ENCODE measurements at places on chromosomes 12 and 14.
A peak's percentile ranks its signal among the peaks of the same experiment; 100 is the strongest.

GRCh38 chr12:45660330-45660729 is 69.2 kb upstream of the ARID2 start:
- no peak for DNase-seq

- DNase-seq = no peak
These were observed 56.3 kb downstream of the NIN start for GRCh38 chr14:50774542-50775267.

DNA sequence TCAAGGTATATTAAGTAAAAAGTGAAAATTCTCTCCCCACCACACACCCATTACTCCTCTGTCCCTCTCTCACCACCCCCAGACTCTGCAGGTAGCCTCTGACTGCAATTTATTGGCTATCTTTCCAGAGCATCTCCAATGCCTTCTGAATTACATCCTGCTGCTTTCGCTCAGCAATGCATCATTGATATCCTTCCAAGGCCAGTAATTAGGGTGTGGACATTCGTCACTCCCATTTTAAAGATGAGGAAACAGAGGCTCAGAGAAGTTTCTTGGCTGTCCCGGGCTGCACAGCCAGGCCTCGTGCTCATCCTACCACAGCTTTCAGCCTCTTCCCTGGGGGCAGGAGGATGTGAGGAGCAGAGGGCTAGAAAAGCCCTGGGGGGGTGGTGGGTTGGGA is 23.6 kb upstream of the PGF start:
- DNase-seq = no peak

GRCh38 chr12:98439981-98440581 is 75.3 kb upstream of the TMPO start:
- peak; percentile 49 for DNase-seq

DNA sequence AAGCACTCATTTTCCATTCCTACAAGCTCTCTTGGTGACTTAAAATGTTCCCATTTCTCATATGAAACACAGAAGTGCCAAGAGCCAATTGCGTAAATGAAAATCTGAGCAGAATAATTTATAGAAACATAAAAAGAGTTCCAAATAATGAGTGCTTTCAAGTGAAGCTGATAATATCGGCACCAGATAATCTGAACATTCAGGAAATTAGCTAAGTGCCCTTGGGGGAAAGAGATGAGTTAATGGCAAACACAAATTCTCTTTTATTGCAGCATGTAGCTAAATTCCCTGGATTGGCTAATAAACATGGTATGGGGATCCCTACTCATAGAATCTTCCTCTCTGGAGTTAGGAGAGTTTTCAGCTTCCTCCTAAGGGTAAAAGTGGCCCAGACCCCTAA is 46.7 kb downstream of the DAD1 start:
- DNase-seq = no peak

Data from activated CD4-positive, alpha-beta memory T cell treated with anti-CD3 and anti-CD28 coated beads for 36 hours (primary cell).